ENCODE measurements at places on chromosomes 3 and 15.

GRCh38 chr3:184777566-184778356 is 34.2 kb upstream of the VPS8 start:
- peak; percentile 78 for DNase-seq

- DNase-seq = no peak
Measured at GRCh38 chr3:10933470-10933804, 59.1 kb upstream of the SLC6A1 start.

DNA sequence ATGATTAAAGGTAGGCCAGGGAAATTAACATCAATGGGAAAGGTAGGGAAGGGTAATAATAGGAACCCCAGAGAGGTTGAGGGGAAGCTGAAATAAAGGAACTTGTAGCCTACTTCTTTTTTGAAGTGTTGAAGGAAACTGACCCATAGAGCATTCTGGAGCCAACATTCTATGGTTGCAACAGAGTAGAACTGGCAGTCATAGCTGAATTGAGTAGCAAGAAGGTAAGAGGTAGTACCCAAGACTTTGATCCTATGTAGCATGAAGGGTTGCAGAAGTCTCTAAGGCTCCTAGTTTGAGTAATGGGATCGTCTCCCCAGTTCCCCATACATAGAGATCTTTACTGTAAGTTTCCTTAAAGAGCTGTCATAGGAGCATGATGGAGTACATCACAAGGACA is 7.4 kb upstream of the ZNF774 start:
- DNase-seq = no peak

- no peak for DNase-seq
Measured at GRCh38 chr3:11513817-11514135, 129.9 kb downstream of the VGLL4 start.

GRCh38 chr3:117562000-117562399 is 852.4 kb downstream of the TUSC7 start:
- DNase-seq = no peak

GRCh38 chr3:133880886-133881455 is 14.7 kb downstream of the RAB6B start:
- no peak for DNase-seq

DNA sequence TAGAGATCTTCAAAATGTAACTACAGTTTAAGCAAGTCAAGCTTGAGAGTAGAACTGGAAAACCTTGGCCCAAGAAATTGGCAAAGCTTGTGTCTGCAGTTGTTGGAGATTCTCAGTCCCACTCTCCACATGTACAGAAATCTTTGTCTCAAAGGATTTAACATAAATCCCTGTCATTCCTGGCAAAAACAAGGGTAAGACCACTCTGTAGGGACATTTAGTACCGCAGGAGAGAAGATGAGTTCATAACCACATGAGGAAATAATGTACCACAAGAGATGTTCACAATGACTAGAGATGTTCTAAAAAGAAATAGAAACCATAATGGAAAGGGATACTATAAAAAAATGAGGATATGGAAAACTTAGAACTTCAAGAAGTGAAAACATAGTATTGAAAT is 73.7 kb downstream of the RAB7A start:
- DNase-seq = no peak

GRCh38 chr3:2511356-2511755 is 412.7 kb downstream of the CNTN4 start:
- no peak for DNase-seq

DNA sequence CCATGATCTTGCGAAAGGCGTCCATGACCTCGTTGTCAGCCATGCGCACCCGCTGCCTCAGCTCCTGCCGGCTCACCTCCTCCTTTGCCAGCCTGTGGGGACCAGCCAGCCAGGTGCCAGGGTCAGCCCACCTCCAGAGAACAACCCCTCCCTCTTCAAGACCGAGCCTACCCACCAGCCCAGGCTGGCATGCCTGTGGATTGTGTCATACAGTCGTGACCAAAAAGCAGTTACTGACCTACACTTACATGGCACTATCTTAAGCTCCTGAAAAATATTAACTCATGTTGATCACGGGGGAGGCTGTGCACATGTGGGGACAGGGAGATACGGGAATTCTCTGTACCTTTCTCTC is 10.7 kb upstream of the CAMK1 start:
- DNase-seq = peak; percentile 61

- DNase-seq = peak; percentile 27
Measured at GRCh38 chr15:36579792-36580431, 486 bp downstream of the CDIN1 start.

- DNase-seq = no peak
Measured at GRCh38 chr3:182294256-182294655, 499.0 kb upstream of the ATP11B start.

DNA sequence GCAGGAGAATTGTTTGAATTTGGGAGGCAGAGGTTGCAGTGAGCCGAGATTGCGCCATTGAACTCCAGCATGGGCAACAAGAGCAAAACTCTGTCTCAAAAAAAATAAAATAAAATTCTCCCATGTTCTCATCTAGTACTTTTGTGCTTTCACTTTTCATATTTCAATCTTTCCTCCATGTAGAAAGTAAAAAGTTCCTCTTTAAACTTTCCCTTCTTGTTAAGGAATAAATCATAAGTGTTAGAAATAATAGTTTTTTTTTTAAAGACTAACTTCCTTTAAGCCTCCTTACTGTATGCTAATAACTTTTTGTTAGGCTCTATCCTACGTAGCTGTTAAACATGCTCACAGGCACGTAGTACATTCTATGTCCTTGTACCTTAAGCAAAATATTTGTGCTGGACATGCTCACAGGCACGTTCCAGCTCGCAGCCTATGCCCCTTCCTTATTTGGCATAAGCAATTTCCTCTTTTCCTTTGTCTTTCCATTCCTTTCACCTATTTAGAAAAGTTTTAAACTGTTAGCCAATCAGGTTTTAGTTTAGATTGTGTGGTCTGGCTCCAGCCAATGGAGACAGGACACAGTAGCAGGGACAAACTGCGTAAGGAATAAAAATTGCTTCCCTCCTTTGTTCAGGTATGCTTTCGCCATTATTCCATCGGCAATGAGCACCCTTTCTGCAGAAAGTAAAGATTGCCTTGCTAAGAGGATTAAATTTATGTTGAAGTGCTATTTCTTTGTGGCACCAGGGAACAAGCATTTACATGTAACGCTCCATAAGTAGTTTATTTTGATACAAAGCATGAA is 38.9 kb upstream of the PIK3CB start:
- peak; percentile 30 for DNase-seq

DNA sequence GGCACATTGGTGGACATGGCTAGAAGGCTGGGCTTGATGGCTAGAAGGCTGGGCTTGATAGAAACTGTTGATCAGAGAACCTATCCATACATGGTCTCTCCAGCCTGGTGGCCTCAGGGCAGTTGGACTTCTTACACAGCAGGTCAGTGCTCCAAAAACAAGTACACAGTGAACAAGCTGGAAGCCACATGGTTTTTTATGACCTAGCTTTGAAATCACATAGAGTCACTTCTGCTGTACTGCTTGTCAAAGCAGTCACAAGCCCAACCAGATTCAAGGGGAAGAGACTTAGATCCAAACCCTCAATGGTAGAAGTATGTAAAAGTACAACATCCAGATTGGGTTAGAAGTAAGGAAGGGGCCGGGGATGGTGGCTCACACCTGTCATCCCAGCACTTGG is 89.4 kb upstream of the HES1 start:
- DNase-seq = no peak

GRCh38 chr3:9422712-9423424 is 25.5 kb downstream of the SETD5 start:
- peak; percentile 99 for DNase-seq

DNA sequence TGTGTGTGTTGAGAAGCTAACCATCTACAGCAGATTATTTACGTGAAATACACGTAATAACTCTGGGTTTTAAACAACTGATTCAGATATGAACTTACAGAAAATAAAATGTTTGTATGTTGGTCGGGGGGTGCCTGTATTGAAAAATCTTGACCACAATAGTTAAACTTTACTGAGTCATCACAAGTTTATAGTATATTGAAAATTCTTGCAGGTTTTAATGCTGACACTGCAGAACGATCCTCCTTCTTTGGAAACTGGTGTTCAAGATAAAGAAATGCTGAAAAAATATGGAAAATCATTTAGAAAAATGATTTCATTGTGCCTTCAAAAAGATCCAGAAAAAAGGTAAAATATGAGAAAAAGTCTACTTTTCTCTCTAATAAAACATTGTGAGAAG is 41.3 kb upstream of the SLC22A13 start:
- no peak for DNase-seq

- DNase-seq = no peak
Measured at GRCh38 chr15:33384307-33384706, 73.5 kb downstream of the RYR3 start.

GRCh38 chr3:104750581-104750980 is 616.1 kb upstream of the ALCAM start:
- no peak for DNase-seq

DNA sequence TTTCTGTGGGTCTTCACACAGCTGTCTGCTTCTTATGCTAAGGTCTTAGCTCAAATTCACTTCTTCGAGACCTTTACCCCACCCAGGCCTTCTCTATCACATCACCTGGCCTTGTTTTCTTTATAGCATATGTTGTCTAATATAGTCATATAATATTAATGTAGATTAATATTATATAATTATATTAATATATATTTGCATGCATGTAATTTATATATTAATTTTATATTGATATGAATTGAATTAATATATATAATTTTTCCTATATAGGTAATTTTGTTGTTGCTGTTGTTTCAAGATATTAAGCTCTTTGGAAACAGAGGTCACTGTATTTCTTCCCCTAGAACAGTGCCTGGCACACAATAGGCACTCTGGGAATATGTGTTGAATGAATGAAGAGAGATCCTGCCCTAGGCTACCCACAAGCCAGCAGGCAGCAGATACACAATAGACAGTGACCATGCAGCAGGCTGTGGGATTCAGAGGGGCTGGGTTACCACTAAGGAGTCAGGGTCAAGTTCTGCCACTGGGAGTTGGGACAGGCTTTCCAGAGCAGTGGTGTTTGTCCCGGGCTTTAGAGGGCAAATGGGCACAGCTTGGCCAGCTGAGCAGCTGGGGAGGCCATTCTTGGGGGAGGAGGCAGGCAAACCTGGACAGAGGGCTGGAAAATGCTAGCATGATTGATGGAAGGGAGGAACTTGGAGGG is 126.3 kb downstream of the DNAJB8 start:
- DNase-seq = no peak

DNA sequence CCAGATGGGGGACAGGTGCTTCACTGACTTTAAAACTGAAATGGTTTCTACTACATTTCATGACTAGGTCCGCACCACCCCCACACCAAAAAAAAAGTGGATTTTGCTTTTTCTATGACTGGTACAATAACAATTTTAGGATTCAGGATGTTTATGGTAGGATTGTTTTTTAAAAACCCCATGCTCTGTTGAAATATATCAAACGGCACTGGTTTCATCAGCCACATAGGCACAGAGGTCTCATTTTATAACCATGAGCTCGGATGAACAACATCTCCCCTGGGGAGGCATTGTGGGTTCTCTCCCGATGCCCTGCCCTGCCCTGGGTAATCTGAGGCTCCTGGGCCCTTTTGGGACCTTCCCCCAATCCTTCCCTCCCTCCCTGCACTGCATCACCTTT is 202.7 kb upstream of the KBTBD8 start:
- no peak for DNase-seq

GRCh38 chr3:59258550-59259260 is 208.9 kb upstream of the CFAP20DC start:
- DNase-seq = no peak

DNA sequence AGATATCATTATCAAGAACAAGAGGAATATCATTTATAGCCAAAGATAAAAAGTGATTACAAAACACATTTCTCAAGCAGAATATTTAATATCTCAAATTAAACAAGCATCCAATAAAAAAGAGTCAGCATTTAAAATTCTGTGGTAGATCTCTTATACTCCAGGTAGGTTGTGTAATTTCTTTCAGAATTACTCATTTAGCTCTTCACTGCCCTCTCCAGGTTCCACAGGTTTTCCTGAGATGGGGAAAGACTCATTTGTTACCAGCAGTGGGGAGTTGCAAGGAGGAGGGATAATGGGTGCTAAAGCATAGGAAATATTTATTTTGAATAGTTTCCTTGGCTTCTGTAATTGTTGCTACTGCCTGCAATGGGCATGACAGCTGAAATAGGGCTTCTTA is 83.1 kb upstream of the RASGRP1 start:
- DNase-seq = peak; percentile 18

GRCh38 chr15:85607842-85608241 is 186.9 kb downstream of the KLHL25 start:
- DNase-seq = no peak

- no peak for DNase-seq
Measured at GRCh38 chr3:164864454-164864853, 213.8 kb downstream of the SI start.

DNA sequence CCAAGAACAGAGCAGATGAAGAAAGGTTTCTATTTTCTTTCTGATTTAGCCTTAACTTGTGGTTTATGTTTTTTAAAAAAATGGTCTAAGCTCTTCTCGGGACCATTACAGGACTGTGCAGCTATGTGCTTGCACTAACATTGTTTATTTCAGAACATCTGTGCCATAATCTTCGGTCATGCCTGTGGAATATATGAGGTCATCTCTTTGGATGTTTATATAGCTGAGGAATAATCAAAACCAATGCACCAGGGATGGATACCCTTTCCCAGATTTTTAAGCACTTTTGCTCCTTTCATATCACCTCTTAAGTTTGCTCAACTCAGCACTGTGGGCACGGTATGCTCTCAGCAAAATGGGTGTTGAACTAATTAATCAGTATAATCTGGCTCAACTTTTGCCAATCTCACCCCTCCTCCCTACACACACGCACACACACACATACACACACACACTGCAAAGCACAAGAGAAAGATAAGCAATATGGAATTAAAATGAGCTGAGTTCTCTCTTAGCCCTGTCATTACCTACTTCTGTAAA is 268.5 kb upstream of the TMC3 start:
- DNase-seq = no peak

DNA sequence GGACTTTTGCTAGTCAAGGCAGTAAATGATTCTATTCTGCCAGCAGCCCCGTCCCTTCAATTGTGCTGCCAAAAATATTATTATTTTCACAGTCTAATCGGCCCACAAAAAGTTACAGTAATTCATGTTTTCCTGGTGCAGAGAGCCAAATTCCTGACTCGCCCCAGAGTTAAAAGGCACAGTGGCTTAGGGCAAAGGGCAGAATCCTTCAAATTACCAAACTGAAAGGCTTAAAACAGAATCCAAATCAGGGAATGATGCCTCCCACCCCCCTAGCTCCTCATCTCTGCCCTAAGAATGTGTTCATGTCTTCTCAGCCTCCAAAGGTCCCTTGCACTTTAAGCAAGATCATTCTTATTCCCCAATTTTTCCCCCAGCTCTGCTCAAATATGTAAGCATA is 477.8 kb upstream of the PROK2 start:
- no peak for DNase-seq

DNA sequence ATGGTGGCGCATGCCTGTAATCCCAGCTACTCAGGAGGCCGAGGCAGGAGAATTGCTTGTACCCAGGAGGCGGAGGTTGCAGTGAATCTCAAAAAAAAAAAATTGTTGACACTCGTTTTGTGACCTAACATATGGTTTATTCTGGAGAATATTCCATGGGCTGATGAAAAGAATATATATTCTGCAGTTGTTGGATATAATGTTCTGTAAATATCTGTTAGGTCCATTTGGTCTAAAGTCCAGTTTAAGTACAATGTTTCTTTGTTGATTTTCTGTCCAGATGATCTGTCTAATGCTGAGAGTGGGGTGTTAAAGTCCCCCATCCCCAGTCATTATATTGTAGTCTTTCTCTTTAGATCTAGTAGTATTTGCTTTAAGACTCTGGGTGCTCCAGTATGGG is 15.6 kb downstream of the IL20RB start:
- no peak for DNase-seq

Measured in OCI-M1 (cell line).